Eye (tissue), 1 donor: ENCODE measurements at places on chromosomes 1 and 21.

- no peak for DNase-seq
These were observed 15.0 kb downstream of the MATN1 start for GRCh38 chr1:30708361-30708728.

DNA sequence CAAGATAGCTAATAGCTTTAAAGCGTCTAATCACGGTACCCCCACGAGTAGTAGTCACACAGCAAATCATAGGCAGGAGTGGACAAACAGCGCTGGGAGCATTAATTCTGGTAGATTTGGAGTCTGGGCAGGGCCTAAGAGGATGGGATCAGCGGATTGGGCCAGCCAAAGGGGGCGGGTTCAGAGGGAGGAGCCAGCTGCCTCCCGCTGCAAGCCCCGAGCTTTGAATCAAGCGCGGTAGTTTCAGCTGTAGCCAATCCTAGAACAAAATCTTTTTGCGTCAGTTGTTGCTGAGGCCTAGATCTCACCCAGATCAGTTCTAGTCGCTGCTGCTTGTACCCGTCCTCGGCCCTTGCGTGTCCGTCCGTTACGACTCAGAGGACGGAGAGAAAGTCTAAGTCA, 576 bp upstream of the NASP start:
- DNase-seq: peak; percentile 99

GRCh38 chr21:34580181-34580700, 34.7 kb downstream of the RCAN1 start:
- no peak for DNase-seq

- no peak for DNase-seq
These were observed 272.5 kb downstream of the TM2D1 start for GRCh38 chr1:61452176-61453035.

- no peak for DNase-seq
These were observed 27.2 kb downstream of the CCDC30 start for GRCh38 chr1:42490237-42490636.

- peak; percentile 77 for DNase-seq
These were observed 149.0 kb downstream of the TGFBR3 start for GRCh38 chr1:91736715-91737615.
